ENCODE measurements at places on chromosomes 2 and 18. TPM values are rescaled to one million over a fixed set of nuclear protein-coding genes. Genes with fewer than 3 reads are reported as not detected.

AGAP1 gene
- total RNA-seq = 64.8 TPM

ACTR3 gene
- 126 TPM for total RNA-seq

TUBB8B gene
- not detected for total RNA-seq

LNPK gene
- total RNA-seq = 68.2 TPM

MEP1B gene
- not detected for total RNA-seq

CAPN14 gene
- total RNA-seq = 4.1 TPM

MATN3 gene
- total RNA-seq = 1.3 TPM

CPS1 gene
- total RNA-seq = 3.1 TPM

ICOS gene
- total RNA-seq = not detected

LYPD6 gene
- 17.5 TPM for total RNA-seq

PTPRN gene
- 30.7 TPM for total RNA-seq

All from parietal lobe (tissue), 2 donors.